Liver (tissue), 10 donors: ENCODE measurements at places on chromosomes 5 and 9. TPM values are rescaled to one million over a fixed set of nuclear protein-coding genes. Genes with fewer than 3 reads are reported as not detected.
A peak's percentile ranks its signal among the peaks of the same experiment; 100 is the strongest.

GRCh38 chr5:146368137-146368536 is 29.5 kb downstream of the POU4F3 start:
- DNase-seq: no peak

DNA sequence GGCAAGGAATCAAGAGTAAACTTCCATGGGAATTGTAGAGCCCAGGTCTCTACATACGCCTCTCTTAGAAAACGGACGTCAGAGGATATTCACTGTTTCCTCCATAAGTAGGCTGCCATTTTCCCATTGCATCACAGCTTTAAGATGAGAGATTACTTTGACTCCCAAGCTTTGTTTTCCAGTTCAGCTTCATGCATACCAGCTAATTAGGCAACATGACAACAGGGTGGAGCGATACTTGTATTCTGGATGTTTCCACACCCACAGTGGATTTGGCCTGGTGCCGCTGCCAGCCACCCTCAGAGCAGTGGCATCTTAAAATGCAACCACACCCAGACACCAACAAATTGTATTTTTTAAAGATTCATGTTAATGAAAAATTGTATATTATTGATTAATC is 20.9 kb upstream of the SPINK5 start:
- DNase-seq: no peak

DNA sequence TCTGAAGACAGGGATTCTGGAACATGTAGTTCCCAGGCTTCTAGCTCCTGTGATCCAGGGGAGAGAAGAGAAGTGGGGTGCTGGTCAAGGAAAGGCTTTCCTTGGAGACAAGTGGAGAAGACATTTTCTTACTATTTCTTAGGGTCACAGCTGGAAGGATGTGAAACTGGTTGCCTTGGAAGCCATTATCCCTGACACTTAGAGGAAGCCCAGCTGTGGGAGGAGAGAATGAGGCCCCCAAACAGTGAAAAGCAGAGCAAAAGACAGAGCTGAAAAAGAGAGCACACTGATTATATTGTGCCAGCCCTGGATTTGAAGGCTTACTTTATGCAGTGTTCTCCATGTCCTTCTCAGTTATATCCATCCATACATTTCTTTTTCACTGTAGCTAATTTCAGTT is 17.5 kb upstream of the SHB start:
- DNase-seq: no peak

DNA sequence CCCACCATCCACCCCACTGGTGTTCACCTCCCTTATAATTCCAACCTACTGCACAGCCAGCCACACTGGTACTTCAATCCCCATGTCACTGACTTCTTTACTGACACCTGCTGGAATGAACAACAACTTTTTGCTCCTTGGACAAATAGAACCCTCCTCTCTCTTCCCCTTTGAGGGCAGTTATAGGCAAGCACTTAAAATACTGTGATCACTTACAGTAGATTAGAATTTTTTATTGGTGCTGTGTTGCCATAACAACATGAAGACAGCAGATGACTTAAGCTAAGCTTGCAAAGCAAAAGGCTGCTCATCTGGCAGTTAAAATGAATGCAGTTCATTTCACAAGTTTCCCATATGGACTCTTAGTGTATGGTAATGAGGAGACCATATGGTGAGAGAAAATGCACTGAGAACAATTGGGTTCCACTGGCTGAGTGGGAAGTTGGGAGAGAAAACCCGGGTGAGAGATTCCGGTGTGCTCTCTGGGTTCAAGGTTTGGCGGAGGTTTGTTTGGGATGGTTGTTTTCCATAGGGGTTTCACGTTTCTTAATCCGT is 374.3 kb downstream of the EBF1 start:
- no peak for DNase-seq

DNA sequence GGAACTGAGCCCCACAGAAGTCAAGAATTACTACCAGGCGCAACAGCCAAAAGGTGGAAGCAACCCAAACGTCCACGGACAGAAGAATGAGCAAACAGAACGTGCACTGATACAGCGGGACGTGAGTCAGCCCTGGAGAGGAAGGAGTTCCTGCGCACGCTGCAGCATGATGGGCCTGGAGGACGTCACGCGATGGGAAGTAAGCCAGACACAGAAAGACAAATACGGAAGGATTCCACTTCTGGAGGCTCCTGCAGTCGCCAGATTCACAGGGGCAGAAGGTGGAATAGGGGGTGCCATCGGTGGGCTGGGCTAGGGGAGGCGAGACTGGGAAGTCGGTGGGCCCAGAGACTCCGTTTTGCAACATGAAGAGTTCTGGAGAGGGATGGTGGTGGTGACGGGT is 80.3 kb upstream of the PHYKPL start:
- no peak for DNase-seq

DNA sequence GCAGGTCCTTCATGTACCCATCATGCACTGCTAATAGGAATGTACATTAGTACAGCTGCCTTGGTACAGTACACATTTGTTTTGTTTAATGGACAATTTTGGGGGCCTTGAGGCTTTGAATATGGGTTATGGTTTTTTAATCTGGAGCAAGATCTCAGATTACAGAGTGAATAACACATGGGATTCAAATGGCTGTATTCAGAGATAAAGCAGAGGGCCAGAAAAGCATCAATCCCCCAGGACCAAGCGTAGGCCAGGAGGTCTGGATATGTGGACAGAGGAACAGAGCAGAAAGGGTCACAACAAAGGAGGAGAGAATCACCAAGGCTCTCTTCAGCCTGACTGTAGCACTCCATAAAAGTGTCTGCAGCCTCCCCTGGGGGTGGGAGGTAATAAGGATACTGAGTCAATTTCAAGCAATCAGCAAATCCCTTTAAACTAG is 47.7 kb upstream of the STK32A start:
- no peak for DNase-seq

- DNase-seq: no peak
Measured at GRCh38 chr5:66021585-66021984, 95.2 kb downstream of the ERBIN start.

DNA sequence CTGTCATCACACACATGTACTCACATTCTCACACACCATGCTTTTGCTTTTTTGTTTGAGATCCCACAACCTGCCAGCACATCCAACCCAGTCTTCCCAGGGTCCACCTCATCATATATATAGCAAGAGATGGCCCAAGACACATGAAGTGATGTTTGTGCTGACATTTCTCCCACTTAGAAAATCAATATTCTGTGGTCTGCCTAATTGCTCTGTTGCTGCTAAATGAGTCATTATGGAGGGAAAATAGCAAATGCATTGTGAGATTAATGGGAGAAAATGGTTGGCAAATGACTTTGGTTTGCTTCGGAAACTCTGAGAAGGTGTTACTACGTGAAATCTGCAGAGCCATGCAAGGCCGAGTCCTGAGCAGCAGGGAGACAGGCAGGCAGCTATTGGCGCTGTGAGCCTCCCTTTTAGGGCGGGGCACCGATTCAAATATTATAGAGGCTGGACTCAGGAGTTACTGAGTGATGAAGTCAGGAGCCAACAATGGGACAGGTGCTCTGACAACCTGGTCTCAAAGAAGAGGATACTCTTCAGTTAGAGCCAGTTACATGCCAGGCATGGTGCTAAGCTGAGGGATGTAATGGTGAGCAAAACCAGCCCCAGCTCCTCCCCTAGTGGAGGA is 62.8 kb downstream of the DAB2IP start:
- no peak for DNase-seq

GRCh38 chr5:132227485-132228240 is at the start of gene P4HA2:
Gene P4HA2, minus strand, starts transcription at chr5:132227853. Its CDS starts 9,227 bp downstream, at chr5:132218626.
- peak; percentile 80 for DNase-seq

GRCh38 chr5:37873988-37874387 is 34.1 kb upstream of the GDNF start:
- DNase-seq: no peak

GRCh38 chr5:177509381-177509951 is at the start of gene DOK3:
Gene DOK3, minus strand, starts transcription at chr5:177509826. Its CDS starts 286 bp downstream, at chr5:177509540.
- peak; percentile 68 for DNase-seq

Gene ECM2
- total RNA-seq: 16.5 TPM

Gene SMIM33
- total RNA-seq: not detected

Gene OR1Q1
- not detected for total RNA-seq

Gene HSPB3
- total RNA-seq: not detected

Gene PTGES
- total RNA-seq: not detected

Gene UGT3A1
- 0.28 TPM for total RNA-seq
